Peyer's patch (tissue), 4 donors: ENCODE measurements at places on chromosomes 16 and 17.

DNA sequence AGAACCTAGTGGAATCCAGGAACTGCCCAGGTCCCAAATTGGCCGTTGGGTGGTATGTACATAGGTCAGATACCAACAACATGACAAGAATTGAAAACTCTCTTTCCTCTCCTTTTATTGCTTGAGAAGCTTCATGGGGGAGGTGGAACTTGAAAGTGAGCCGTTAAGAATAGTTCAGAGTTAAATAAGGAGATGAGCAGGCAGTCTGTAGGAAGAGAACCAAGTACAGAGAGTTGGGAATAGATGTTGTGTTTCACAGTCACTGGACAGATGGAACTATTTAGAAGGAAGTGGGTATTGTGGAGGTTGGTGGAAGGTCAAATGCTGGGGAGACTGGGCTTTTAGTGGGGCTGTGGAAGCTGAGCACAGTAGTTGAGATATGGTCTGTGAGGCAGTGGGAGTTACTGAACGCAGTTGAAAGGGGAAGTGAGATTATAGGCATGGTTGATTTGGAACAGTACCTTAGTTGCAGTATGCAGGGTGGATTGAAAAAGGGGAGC lies 26.4 kb downstream of the ARHGAP44 start:
- DNase-seq = no peak

GRCh38 chr17:41651625-41652460 lies 27.5 kb upstream of the KRT17 start:
- DNase-seq = peak; percentile 92

GRCh38 chr17:32569171-32570080 lies 82.6 kb downstream of the CDK5R1 start:
- DNase-seq = peak; percentile 52

DNA sequence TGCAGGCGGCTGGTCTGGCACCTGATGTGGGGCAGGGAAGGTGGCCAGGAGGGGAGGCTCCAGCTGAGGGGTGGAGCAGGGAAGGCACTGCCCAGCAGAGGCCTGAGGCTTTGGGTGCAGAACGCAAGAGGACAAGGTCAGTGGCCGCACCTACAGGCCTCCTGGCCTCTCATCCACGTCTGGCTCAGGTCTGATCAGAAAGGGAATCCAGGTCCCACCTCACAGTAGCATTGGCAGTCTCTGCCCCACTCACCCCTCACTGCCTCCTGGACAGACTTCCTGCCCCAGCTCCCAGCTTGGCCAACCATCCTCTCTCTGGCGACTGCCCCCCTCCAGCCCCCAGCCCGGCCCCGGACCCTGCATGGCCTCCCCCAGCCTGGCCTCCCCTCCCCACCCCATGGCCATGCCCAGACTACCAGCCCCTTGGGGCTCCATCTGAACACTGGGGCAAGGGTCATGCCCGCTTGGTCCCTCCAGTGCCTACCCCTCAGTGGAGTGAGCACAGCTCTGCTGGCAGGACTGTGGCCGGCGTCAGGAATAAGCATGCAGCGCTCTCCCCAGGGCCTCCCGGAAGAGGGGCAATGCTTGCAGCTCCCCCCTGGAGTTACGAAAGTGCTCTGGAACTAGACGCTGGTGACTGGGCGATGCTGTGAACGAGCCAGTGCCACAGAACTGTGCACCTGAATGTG lies 4.6 kb downstream of the UTS2R start:
- DNase-seq = no peak

DNA sequence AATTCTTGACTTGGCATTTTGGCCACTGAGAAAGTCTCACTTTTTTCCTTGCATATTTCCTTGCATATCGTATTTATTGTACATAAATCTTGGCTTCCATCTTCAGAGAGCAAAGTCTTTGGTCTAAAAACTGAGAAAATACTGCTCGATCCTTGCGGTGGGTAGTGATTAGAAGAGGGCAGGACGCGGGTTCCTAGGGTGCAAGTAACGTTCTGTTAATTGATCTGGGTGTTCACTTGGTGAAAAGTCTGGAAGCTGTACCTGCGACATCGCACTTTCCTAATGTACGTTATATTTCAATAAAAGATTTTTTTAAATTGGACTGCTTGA lies 758 bp upstream of the UBALD2 start:
- no peak for DNase-seq

DNA sequence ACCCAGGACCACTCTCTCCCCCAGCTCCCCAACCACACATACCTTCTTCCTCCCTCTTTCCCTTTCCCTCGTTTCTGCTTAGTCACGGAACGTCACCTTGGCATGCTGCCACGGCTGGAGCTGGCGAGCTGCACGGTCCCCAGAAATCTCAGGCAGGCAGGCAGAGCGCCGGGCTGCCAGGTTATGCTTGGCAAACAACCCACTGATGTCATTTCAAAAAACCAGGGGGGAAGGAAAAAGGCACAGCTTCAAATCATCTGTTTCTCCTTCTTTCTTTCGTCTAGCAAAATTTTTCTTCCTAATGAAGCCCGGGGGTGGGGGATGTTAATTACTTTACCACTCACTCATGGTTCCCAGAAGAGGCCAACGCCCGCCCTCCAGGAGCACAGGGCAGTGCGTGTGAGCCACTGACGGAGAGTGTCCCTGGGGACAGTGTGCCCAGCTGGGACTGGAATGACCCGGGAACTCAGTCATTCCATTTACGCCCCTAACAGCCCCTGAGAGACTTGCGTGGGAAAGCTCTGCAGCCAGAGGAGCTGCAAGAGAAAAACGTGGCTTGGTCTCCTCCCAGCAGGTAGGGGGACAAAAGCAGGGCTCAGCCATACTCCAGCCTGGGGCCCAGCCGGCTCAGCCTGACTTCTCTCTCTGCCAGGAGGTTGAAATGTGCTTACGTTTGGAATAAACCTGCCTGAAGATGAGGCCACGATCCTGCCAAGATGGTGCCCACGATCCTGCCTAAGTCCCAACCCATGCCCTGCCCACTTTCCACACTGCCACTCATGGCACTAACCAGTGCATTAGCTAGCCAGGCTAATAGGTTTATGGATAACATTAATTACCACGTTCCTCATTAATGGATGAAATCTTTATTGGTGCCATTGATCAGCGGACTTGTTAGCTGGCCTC lies 198.9 kb downstream of the ZFHX3 start:
- peak; percentile 80 for DNase-seq

DNA sequence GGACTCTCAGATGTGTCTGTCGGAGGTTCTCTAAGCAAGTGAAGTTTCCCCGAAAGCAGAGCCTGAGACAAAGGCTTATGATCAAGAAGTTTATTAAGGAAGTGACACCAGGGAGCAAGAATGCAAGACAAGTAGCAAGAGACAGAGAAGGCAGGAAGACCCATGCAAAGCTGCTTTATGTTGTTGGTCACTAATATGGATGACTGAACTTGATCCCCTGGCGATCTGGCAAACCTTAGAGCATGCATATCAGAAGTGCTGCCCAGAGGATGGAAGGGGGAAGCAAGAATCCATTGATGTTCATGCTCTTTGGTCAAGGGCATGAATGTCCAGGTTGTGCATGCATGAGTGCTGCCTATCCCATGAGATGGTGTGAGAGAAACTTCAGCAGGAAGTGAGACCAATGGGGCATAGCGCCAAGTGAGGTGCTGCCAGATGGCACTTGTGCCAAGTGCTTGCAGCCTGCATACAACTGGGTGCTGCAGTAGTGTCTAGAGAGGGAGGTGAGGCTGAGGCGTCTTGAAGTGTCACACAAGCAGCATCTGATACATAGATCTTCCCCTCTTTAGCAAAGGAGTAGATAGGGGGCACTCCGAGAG lies 176.5 kb downstream of the SALL1 start:
- no peak for DNase-seq
